ENCODE measurements at places on chromosomes 3 and 15. TPM values are rescaled to one million over a fixed set of nuclear protein-coding genes. Genes with fewer than 3 reads are reported as not detected.

DNA sequence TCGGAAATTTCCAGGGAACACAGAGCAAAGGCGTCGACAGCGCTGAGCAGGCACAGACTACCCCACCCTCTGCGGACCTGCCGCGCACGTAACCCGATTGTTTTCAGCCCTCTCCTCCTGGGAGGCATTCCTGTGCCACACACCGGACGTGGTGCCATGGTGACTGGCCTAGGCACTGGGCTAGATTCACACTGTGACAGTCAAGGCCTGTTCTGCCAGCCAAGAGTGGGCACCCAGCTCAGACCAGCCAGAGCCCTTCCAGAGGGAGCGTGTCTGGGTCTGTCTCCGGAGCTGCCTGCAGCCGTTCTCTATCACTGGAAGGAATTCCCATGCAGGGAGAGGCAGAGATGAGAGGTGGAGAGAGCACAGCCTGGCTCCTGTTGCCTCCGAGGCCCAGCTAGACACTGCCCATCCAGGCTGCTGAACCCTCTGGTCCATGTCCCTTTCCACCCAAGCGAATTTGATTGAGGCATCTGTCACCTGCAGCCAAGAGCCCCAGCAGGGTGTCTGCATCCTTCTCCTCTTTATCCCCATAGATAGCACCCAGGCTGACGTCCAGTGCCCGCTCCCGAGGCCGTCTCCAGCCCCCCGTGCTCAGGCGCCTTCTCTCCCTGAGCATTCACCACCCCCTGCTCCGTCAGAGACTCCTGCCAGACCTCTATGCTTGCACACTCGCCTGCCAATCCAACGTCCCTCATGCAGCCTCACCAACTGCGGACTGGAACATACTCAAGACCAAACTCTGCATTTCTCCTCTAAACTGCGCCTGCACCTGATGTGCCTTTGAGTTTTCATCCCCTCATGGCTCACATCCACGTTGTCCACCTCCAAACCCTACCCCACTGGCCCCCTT is 267.5 kb downstream of the OCA2 start:
- DNase-seq: peak; percentile 40
- no peaks in the 10 kb centered on the region for H3K36me3 ChIP-seq
- H3K4me1 ChIP-seq: no peaks in the 10 kb centered on the region
- no peak overlapping the region for H3K27ac ChIP-seq
- H3K27me3 ChIP-seq: no peaks in the 10 kb centered on the region

The CTXND1 gene
- total RNA-seq: 0.22 TPM

The GPR176 gene
- total RNA-seq: 4.3 TPM

GRCh38 chr3:71304684-71305083 is 278.8 kb downstream of the FOXP1 start:
- peaks cover 23% of the 10 kb centered on the region for H3K4me1 ChIP-seq
- no peaks in the 10 kb centered on the region for H3K36me3 ChIP-seq
- no peaks in the 10 kb centered on the region for H3K27me3 ChIP-seq

- no peak overlapping the region for H3K4me3 ChIP-seq
- H3K4me1 ChIP-seq: no peaks in the 10 kb centered on the region
- no peak for DNase-seq
- H3K36me3 ChIP-seq: peaks cover 3% of the 10 kb centered on the region
- H3K27me3 ChIP-seq: no peaks in the 10 kb centered on the region
Observed at GRCh38 chr3:188531210-188531609, 377.3 kb downstream of the LPP start.

GRCh38 chr3:20930034-20930433 is 744.0 kb upstream of the SGO1 start:
- no peak overlapping the region for H3K4me3 ChIP-seq
- no peaks in the 10 kb centered on the region for H3K27me3 ChIP-seq
- DNase-seq: no peak
- no peak overlapping the region for H3K27ac ChIP-seq

GRCh38 chr3:100804631-100805030 is 95.3 kb downstream of the TFG start:
- no peaks in the 10 kb centered on the region for H3K27me3 ChIP-seq
- no peak overlapping the region for H3K27ac ChIP-seq
- H3K4me1 ChIP-seq: no peaks in the 10 kb centered on the region
- no peak for DNase-seq
- no peaks in the 10 kb centered on the region for H3K36me3 ChIP-seq

The CYP8B1 gene
- not detected for total RNA-seq

GRCh38 chr15:57861034-57861638 is 154.6 kb downstream of the POLR2M start:
- no peaks in the 10 kb centered on the region for H3K4me1 ChIP-seq
- H3K36me3 ChIP-seq: no peaks in the 10 kb centered on the region
- DNase-seq: no peak
- no peak overlapping the region for H3K4me3 ChIP-seq
- H3K27me3 ChIP-seq: no peaks in the 10 kb centered on the region

DNA sequence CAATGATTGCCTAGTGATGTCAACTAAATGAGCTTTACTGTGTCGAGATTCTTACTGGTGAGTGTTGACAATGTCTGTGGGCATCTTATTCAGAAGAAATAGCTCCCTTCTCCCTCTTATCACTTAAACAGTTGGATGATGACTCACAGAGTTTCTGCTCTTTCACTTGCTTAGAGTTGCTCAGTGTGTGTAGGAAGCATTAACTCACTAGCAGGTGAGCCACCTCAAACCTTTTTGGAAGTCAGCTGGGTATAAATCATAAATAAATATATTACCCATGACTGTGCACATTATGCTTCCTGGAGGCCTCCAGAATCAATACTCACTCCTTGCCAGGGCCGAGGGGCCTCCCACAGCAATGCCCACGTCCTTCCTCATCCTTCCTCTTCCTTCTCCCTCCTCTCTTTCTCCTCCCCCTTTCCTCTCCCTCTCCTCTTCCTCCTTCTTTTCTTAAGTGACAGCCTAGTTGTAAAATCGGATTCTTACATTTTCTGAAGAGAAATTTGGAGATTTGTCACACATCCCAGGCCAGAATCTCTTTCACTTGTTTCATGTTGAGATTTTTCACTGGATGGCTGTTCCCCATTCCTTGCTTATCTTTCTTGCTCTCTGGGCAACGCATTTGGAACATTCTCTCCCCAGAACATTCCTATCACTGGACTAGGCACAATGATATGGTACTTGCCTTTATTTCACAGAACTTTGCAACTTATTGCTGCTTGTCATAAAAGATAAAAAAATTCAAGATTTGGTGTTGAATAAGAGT is 17.5 kb downstream of the SHC4 start:
- no peak for DNase-seq
- peak overlapping the region; percentile 37 for H3K27ac ChIP-seq

Measured in right atrium auricular region (tissue), 2 donors.